A549 treated with Mapracorat at 1 μM for 4 hours (cell line): ENCODE measurements at places on chromosomes 11 and 22. TPM values are rescaled to one million over a fixed set of nuclear protein-coding genes. Genes with fewer than 3 reads are reported as not detected.

GVQW3 gene
- total RNA-seq, result 0.57 to 1.4 TPM (median 0.92 TPM) in 5 replicates

OR5D14 gene
- not detected in 5 replicates for total RNA-seq

ZNF215 gene
- 0.82 to 1.2 TPM (median 0.95 TPM) in 5 replicates for total RNA-seq

WNT11 gene
- total RNA-seq, result 1.0 to 1.9 TPM (median 1.7 TPM) in 5 replicates

SEPTIN3 gene
- total RNA-seq, result 1.0 to 1.4 TPM (median 1.2 TPM) in 5 replicates

PRG3 gene
- not detected in 5 replicates for total RNA-seq

ISX gene
- total RNA-seq, result not detected in 5 replicates

POGLUT3 gene
- 9.2 to 11.4 TPM (median 11.3 TPM) in 5 replicates for total RNA-seq

STK33 gene
- 3.9 to 5.8 TPM (median 4.2 TPM) in 5 replicates for total RNA-seq

ADAMTS8 gene
- total RNA-seq, result 0.86 to 1.4 TPM (median 1.1 TPM) in 5 replicates

OR5AK2 gene
- not detected in 5 replicates for total RNA-seq

RIMBP3B gene
- total RNA-seq, result 0.26 to 0.71 TPM (median 0.35 TPM) in 5 replicates

CFAP300 gene
- 5.4 to 7.2 TPM (median 6.1 TPM) in 5 replicates for total RNA-seq

RASL10A gene
- total RNA-seq, result 0.34 to 0.87 TPM (median 0.54 TPM) in 4 of 5 replicates, not detected in the other

OR52N4 gene
- not detected in 5 replicates for total RNA-seq

SLC22A6 gene
- total RNA-seq, result not detected in 5 replicates

CHRM1 gene
- 0.06 to 0.21 TPM (median 0.10 TPM) in 5 replicates for total RNA-seq
